ENCODE measurements at places on chromosomes 7 and 10. TPM values are rescaled to one million over a fixed set of nuclear protein-coding genes. Genes with fewer than 3 reads are reported as not detected.

DNA sequence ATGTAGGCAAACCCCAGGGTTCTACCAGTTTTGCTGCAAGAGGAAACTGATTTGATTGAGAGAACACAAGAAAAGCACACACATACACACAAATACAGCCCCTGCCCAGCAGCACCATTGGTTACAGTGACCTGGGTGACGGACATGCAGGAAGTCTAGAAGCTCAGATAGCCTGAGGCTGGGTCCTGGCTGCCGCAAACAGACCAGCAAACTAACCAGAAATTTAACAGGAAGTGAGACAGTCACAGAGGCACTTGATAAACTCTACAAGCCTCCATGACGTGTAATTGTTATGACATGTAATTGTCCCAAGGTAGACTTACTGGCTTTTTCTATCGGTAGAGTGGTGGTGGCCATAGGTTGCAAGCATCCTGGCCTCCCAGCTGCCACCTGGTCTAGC is 58.9 kb downstream of the PRKAR2B start:
- no peak for DNase-seq

DNA sequence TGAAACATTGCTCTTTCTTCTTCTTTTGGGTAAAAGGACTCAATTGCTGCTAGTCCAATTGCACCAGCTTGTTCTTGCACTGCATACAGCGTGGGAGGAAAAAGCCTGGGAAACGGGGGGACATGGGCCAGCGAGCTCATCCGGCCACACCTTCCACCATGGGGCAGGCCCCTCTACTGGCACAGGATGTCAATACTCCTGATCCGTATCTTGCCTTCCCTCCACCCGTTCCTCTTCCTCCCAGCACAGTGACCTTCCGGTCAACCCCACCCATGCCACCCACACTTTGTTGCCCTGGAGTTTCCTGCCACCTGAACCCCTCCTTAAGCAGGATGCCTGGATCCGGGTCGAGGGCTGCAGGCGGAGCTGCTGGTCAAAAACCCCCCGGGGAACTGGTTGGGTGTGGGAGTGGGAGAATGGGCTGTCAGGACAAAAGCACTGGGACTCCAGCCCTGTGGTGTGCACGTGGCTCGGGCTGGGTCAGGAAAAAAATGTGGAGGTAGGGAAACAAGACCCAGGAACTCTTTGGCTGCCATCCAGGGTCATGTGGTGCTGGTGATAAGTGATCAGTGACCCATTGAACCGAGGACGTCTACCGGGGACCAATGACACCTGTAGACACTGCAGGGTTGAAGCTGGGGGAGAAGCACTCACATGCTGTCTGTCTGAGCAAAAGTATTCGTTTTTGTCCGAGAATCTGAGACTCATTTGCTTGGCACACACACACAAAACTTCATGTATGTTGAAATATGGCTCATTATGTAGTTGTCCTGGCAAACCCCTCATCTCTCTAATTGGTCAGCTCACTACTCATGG is 8.1 kb downstream of the IL2RA start:
- no peak for DNase-seq

GRCh38 chr10:43408331-43408709 is 666 bp downstream of the HNRNPF start:
- no peak for DNase-seq

Gene STRIP2
- total RNA-seq: 0.15 TPM

Gene CLCN1
- total RNA-seq: not detected

Measured in Karpas-422 (cell line).